ENCODE measurements at places on chromosomes 3 and 15.

DNA sequence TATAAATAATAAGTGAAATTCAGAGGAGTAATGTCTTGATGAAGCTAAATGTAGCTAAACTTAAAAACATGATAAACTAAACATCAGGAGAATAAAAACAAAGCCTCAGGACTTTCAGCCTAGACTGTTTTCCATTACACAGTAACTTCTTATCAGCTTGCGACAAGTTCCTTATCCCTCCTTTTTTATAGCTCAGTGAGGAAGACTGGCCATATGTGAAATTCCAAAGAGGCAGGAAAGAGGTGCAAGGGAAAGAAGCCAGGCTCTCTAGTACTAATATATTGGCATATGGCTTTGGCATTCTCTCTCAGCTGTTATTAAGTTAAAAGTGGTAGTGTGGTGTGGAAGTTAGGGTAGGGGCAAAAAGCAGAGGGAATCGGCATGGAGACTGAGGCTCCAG, 4.4 kb downstream of the COX17 start:
- no peak for DNase-seq

DNA sequence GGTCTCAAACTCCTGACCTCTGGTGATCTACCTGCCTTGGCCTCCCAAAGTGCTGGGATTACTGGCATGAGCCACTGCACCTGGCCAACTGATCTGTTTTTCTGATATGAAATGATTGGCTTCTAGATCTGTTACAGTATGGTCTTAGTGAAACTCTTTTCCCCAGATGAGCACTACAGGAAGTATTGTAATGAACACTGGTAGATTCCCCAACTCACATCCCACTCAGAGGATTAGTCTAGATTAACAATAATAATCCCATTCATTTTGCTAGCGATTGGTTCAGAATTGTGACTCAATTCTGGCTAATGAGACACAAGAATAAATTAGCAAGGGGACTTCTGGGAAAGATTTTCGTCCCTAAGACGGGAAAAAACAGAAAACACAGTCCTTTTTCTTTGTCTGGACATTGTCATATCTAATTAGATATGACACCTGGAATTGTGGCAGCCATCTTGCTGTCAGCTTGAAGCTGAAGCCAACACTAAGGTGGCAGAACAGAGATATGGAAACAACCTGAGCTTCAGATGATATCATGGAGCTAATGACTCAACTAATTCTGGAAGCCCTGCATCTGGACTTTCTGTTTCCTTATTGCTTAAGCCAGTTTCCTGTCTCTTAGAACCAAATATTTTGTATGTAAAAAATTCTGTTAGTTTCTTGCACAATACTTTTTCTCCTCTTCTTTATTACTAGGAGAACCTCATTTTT, 17.4 kb upstream of the NPTN start:
- no peak for DNase-seq

- DNase-seq: no peak
Observed at GRCh38 chr3:54180921-54181320, 58.6 kb downstream of the CACNA2D3 start.

DNA sequence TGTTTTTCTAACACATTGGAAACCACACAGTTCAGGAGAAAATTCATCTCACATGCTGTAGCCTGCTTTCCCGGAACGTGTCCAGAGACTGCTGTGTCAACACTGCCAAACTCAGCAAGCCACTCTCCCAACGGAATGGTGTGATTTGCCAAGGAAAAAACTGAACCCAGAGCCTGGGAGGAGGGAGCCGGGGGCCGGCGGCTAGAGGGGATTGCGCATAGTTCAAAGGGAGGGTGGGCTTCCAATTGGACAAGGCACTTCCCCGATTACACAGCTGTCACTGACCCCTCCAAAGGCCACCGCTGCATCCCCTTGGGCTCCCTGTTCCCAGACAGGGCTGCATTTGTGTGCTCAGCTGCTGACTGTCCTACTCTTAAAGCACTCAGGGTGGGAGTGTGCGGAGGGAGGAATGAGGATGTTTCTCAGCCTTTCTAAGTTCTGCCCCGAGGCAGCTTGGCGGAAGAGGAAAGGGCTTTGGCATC, 256.2 kb downstream of the ZNF621 start:
- DNase-seq: no peak

DNA sequence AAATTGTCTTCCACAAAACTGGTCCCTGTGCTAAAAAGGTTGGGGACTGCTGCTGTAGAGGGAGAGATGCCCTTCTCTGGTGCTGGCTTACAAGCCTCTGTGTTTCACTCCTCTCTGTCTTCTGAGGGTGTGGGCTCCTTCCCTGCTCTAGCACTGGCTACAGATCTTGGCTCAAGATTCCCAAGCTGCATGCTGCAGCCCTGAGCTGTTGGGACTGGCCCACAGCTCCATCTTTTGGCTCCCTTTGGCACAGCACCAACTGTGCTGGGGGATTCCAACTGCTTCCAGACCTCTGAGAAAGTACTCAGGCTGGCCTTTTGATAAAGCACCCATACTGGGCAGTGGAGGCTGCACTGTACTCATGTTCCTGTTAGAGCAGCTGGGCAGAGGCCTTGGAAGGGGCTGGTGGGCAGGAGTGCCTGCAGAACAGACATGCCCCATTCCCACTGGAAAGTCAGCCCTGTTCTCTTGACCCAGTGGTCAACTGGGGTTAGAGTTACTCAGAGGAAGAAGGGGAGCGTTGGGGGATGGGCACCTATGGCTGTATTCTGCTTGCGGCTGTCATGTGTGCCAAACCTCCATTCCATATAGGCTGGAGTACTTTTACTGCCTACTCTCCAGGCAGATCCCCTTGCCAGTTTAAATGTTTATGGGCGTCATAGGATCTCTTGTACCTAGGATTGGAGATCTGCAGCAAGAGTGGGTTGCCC, 55.7 kb downstream of the GALK2 start:
- DNase-seq: no peak

GRCh38 chr3:43400167-43400566, 113.8 kb downstream of the SNRK start:
- no peak for DNase-seq

DNA sequence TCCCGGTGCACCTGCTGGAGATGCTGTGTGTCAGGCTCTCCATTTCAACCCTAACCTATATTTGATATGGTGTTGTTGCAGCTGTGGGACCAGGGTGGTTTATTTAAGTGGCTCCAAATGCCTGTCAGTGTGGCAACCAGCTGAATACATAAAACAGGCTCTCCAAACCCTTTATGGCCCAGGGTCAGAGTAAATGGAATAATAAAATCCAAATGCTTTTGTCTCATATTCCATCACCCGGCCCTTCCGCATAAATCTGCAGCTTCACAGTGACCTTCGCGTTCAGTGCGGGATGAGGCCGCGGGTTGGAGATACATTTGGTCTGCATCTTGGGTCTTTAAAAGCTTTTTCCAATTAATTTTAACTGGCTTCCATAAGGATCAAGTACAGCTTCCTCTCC, 382.1 kb upstream of the NR2F2 start:
- DNase-seq: no peak
